ENCODE measurements at places on chromosomes 5 and 9.

DNA sequence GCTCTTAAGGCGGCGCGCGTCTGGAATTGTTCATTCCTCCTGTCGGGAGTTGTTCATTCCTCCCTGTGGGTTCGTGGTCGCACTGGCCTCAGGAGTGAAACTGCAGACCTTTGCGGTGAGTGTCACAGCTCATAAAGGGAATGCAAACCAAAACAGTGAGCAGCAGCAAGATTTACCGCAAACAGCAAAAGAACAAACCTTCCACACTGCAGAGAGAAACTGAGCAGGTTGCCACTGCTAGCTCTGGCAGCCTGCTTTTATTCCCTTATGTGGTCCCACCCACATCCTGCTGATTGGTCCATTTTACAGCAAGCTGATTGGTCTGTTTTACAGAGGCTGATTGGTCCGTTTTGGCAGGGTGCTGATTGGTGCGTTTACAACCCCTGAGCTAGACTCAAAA is 1365.3 kb upstream of the WWC1 start:
- DNase-seq, result no peak

DNA sequence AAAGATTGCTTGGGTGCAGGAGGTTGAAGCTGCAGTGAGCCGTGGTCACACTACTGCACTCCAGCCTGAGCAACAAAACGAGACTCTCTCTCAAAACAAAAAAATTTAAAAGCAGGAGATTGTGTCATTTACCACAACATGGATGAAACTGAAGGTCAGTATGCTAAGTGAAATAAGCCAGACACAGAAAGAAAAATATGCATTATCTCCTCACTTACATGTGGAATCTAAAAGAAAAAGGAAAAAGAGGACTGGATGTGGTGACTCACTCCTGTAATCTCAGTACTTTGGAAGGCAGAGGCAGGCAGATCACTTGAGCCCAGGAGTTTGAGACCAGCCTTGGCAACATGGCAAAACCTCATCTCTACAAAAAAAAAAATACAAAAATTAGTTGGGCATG is 146.8 kb upstream of the DAPK1 start:
- no peak for DNase-seq

DNA sequence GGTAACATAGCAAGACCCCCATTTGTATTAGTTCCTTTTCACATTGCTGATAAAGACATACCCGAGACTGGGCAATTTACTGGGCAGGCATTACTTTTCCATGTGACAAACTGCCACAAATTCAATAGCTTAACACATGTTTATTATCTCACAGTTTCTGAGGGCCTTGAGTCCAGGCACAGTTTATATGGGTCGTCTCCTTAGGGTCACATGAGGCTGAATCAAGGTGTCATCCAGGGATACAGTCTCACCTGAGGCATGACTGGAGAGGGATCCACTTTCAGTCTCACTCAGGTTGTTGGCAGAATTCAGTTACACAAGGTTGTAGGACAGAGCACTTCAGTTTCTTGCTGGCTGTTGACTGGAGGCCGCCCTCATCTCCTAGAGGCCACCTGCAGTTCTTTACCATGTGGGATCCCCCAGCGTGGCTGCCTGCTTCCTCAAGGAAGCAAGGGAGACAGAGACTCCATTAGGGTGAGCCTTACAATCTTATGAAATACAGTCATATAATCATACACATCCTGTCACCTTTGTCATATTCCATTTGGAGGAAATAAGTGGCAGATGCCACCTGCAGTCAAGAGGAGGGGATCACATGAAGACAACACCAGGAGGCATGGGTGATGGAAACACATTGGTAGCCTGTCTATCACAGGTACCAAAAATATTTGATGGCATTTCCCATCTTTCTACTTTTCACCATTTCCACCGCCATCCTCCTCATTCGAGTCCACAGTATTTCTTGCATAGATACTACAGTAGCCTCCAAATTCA is 15.1 kb upstream of the ERAP1 start:
- no peak for DNase-seq

DNA sequence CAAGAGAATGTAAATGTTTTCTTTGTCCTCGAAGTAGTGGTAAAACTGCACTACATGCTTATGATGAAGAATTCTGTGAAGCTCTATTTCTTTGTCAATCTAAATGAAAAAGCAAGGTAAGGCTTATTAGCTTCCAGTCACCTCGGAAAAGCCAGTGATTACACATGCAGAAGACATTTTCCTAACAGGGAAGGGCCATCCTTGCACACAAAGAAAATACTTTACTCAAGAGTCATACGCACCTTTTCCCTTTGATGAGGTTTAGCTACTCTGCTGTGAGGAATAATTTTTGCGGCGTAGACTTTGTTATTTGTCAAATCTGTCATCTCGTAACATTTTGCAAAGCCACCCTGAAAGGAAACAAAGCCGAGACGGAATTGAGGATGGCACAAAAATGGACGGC is 1.1 kb downstream of the PLK2 start:
- no peak for DNase-seq

DNA sequence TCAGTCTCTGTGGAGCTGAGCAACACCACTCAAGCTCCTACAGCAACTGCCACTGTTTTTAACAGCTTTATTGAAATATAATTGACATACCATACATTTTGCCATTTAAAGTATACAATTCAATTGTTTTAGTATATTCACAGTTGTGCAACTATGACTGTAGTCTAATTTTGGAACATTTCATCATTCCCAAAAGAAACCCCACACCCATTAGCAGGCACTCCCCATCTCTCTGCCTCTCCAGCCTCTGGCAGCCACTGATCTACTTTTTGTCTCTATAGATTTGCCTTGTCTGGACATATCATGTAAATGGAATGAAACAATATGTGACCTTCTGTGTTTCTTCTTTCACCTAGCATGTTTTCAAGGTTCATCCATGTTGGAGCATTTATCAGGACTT is 43.5 kb downstream of the RUSC2 start:
- no peak for DNase-seq

DNA sequence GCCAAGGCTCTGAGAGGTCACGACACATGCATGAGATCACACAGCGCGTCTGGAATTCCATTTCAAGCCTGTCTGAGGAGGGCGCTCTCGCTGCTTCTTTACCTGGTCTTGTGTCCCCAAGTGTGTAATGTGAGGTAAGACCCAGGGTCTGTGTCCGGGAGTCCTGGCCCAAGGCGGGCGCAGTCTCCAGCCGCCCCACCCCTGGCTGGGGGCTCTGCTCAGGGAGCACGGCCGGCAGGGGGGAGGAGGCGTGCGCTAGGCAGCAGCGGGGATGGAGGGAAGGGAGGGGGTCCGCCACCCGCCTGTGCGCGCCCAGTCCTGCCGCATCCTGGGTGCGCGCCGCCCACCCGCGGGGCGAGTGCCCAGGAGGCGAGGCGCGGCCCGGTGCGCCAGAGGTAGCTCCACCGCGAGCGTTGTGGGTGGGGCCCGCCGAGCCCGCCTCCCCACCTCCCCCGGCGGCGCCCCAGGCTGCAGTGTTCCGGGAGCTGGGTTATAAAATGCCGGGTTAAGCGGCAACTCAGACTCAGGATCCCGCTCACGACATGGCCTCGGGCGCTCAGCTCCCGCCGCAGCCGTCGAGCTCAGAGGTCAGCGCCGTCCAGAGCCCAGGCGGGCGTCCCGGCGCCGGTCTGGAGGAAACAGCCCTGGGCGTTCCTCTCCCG is at the start of gene CCNI2:
Gene CCNI2, plus strand, starts transcription at position 473 of the 662 bp plus-strand sequence. Its CDS starts 70 bp downstream, at position 543.
- no peak for DNase-seq

DNA sequence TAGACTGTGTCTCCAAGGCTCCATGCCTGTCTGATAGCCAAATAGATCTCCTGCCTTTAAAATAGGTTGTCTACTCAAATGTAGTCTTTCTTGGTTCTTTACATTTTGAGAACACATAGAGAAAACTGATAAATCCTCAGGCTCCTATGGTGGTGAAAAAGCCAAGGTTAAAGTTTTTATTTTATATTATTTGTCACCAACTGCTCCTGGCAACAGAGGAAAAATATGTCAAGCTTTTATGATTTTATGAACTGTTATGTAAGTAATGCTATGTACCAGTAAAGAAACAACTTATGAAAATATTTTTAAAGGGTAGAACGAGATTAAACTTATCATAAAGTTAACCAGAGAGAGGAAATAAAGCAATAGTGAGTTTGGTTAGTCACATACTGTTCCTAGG is 222.8 kb downstream of the NR2F1-AS1 start:
- DNase-seq, result no peak

GRCh38 chr9:130286781-130287428 is 21.3 kb downstream of the HMCN2 start:
- no peak for DNase-seq

DNA sequence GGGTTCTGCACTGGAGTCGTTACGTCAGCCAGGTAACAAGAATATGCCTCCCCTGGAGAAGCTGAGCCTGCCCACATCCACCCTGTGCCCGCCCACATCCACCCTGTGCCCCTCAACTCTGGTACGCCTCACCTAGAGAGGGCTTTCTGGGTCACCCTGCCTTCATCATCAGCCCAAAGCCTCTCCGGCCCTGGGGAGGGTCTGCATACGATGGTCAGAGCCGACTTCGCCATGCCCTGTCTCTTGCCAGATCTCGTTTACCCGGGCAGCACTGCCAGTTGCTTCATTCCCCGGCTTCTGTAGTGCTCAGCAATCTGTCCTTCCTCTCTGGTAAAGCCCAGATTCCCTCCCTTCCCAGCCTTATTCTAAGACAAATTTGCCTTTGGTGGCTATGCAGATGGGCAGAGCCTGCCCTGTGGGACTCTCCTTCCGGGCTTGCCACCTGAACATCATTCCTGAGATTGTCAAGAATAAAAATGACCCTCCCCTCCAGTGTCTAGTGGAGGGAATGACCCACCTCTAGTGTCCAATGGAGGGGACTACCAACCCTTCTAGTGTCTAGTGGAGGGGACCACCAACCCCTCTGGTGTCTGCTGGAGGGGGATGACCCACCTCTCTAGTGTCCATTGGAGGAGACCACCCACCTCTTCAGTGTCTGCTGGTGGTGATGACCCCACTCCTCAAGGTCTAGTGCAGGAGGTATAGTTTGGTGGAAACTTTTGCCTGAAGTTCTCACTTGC is 3.4 kb downstream of the PLEKHG4B start:
- DNase-seq, result no peak

DNA sequence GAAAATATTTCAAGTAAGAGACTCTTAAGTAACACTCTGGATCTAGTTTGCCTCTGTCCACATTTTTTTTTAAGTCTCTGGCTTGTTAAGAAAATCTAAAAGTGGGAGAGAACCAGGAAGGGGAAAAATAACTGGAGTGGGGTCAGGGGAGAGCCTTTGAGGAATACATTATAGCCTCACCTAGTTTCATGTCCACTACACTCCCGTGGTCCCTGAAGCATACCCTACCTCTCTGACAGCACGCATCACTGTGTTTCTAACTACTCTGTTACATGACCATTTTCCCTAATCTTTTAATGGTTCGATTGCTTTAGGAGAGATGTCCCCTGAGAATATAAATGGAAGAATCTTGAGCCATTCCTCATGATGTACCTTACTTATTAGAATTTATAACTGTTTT is 318.3 kb downstream of the TMEM167A start:
- no peak for DNase-seq

DNA sequence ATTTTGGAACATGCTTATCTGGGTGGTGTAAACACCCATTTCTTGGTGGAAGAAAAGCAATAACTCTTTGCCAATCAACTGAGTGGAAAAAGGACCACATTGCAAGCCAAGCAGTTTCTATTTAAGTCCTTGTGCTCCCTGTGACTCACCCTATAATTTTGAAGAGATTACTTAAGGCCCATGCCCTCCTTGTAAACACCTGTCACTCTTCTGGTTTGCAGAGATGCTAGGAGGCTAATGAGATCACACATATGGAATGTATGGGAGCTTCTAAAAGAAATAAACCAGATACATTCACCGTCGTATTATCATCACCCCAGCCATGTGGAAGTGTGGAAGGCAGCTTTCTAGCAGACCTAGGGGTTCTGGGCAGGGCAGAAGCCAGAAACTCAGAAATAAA is 337.1 kb downstream of the GADD45G start:
- peak; percentile 38 for DNase-seq

- DNase-seq, result peak; percentile 17
These were observed 260.4 kb downstream of the ARL15 start for GRCh38 chr5:54049963-54050362.

- no peak for DNase-seq
These were observed 8.1 kb downstream of the RPS6 start for GRCh38 chr9:19371942-19372341.

DNA sequence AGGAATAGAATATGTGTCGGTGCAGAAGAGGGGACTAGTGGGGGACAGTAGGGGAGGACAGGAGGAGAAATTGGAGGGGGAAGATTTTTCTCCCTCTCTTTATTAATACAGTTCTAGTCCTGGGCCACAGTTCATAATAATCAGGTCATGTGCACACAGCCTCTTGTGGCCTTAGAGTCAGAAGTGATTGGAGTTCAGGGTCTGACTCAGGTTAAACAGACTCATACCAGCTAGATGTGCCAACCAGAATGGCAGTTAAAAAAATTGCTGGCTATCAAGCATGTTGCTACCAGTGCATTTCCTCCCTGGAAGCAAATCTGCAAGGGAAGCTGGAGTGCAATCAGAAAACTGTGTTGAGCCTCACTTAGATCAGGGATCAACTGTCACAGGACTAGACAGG is 132.7 kb upstream of the MAP1B start:
- no peak for DNase-seq

- DNase-seq, result no peak
These were observed 100.6 kb downstream of the HACD4 start for GRCh38 chr9:20930836-20931235.

DNA sequence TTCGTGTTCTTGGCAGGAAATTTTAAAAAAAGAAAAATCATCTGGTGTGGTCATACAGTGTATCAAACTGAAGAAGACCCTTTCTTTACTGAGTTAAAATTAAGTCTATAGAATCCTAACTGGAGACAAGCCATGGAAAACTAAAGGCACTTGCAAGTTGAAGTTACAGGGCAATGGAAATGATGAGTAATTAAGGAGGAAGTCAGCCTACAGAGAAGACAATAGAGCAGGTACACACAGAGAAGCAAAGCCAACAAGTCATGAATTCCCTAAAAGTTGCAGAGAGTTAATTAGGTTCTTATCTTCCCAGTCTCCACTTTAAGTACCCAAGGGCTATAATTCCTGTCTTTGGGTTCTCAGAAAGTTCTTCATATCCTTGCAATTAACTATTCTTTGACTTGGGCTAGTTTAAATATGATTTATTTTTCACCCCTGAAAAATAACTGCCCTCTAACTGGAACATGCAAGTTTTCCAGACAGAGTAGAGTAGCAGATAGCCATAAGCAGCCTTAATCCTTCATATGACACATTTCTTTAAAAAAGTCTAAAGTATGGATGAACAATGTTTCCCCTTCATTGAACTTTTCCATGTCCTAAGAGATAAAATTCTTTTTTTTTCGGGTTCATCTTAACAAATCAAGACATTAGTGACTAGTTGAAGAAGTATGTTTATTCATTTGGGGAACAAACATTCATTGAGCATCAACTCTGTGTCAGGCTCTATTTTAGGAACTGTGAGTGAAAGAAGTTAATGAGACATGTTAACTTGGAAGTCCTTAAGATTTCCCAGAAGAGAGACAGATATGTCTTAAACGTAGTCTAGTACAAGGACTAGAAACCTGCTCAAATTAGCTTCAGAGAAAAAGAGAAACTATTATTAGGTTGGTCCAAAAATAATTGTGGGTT is 5.2 kb upstream of the ITGA2 start:
- no peak for DNase-seq
